ENCODE measurements at places on chromosomes 7 and 10.

GRCh38 chr7:7706101-7706511 lies 12.3 kb downstream of the RPA3 start:
- DNase-seq: no peak

GRCh38 chr7:134997214-134997885 lies 11.0 kb downstream of the AGBL3 start:
- no peak for DNase-seq

- no peak for DNase-seq
Observed at GRCh38 chr10:91036807-91037411, 116.0 kb upstream of the ANKRD1 start.

DNA sequence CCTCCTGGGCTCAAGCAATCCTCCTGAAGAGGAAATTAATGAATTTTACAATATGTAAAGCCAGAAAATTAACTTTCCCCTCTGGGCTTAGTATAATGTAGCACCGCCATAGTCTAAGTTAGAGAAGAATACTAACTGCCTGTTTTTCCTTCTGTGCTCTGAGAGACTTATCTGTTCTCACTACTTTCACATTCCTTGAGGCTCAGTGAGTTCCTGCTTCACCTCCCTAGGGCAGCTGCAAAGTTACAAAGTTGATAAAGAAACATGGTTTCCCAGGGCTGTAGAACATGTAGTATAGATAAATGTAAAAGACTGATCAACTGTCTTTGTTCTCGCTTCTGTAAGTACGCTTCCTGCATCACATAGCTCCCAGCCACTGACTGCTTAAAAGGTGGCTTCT lies 16.0 kb upstream of the OLAH start:
- no peak for DNase-seq

DNA sequence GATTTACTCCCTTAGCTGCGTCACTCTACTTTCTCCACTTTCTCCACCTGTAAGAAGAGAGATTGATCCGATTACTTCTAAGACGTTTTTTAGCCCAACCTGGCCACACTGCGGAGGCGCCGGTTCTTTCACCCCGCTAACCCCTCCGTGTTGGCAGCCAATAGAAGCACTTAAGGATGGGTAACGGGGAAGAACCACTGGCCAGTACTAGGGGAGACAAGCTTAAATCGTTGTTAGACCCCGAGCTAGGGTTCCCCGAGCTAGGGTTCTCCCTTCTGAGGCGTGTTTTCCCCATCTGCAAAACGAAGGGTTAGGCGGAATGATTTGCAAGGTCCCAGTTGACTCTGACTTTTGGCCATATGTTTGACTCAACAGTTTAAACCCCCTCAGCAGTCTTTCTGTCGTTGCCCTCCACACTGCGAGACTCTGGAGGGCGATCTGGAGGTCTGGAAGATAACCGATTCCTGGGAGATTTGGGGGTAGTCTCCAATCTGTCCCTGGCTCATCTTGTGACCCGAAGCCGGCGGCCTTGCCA lies 644 bp downstream of the UMAD1 start:
- DNase-seq: no peak

DNA sequence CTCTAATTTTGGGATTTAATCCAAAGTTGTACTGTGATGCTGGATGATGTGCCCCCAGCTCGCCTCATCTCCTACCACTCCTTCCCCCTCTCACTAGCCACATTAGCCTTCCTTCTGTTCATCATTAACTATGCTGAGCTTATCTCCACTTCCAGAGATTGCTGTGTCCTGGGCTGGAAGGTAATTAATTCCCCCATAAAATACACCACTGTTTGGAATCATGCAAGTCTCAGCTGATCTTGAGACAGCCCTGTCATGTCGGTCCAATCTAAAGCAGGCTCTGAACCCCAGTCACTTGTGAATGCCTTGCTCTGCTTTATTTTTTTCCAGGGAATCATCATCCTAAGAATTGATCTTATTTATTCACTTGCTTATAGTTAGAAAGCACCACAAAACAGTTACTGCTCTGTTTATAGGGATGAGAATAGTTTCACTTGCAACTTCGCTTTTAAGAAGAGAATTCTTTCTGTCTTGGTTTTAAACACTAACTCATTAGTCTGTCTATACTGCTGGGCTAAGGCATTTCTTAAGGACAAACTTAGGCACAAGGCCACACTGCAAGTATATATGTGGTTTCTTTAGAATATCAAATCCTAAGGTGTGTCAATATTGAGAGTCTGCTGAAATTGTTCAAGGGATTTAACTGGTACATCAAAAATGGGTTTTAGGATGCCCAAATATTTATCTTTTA lies 341.1 kb upstream of the SEMA3A start:
- no peak for DNase-seq

- DNase-seq: no peak
Observed at GRCh38 chr10:66555061-66555460, 370.8 kb upstream of the LRRTM3 start.

DNA sequence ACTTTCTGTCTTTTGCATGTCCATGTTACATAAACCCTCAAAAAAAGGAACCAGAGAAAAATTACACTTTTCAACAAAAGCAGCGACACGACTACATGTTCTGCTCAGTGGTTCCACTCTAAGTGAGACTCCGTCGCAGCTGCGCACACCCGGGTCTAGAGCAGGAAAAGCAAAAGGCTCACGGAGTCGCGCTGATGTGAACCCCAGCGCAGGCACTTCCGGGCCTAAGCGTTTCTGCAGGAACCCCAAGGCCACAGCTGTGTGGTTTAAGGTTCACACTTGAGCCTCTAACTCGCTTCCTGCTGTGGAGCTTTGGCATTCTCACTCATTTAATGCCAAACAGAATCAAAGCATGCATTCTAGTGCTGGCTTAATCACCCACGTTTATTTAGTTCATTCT lies 240.3 kb downstream of the DNAJB6 start:
- no peak for DNase-seq

GRCh38 chr10:113504423-113504822 lies 48.4 kb upstream of the HABP2 start:
- DNase-seq: no peak

DNA sequence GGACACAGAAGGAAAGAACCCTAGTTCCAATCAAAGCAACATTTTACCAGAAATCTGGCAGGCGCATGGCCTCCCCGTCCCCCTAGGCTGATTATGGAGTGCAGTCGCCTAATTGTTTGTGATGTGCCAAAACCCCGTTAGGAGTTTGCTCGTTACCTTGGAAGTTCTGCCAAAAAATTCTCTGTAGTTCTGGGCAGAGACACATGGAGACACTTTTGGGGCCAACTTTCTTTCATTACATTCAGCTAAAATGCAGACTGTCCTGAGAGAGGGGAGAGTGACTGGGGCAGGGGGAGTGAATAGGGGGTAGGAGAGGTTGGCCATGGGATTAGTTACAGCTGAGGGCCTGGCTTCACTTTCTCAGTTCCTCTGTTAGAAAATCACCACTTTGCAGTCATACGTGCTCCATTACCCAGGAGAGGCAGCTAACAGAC lies 158.0 kb upstream of the NPVF start:
- DNase-seq: no peak

DNA sequence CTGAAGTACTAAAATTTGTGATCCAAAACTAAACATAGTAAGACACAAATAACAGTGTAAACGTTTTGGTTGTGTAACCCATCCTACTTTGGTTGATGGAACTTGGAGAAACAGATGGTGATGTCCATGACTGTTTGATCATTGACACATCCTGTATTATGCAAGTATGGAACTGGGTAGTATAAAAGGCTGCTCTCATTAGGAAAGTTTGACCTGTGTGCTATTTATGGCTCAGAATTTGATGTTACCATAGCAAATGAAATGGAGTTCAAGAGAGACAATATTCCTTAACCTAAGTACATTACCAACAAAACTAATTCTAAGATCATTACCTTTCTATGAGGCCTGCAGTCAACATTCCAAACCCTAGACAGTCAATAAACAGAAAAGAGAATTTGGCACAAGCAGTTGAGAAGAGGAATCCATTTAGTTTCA lies 39.9 kb downstream of the DKK1 start:
- DNase-seq: no peak

DNA sequence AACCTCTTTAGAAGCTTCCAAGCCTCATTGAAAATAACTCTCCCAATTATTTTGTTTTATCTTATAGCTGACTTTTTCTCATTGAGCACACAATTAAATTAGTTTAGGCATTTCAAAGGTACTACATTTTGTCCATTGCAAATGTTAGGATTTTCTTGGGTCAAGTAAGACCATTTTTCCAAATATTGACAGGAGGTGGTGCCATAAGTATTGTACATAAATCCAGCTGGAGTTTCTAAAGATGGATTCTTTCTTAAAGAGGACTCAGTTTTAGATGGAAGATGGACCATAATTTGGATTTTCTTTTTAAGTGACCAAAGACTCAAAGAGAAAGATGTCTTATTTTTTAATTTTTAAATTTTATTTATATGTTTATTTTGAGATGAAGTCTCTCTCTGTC lies 12.3 kb upstream of the OPN4 start:
- DNase-seq: no peak

DNA sequence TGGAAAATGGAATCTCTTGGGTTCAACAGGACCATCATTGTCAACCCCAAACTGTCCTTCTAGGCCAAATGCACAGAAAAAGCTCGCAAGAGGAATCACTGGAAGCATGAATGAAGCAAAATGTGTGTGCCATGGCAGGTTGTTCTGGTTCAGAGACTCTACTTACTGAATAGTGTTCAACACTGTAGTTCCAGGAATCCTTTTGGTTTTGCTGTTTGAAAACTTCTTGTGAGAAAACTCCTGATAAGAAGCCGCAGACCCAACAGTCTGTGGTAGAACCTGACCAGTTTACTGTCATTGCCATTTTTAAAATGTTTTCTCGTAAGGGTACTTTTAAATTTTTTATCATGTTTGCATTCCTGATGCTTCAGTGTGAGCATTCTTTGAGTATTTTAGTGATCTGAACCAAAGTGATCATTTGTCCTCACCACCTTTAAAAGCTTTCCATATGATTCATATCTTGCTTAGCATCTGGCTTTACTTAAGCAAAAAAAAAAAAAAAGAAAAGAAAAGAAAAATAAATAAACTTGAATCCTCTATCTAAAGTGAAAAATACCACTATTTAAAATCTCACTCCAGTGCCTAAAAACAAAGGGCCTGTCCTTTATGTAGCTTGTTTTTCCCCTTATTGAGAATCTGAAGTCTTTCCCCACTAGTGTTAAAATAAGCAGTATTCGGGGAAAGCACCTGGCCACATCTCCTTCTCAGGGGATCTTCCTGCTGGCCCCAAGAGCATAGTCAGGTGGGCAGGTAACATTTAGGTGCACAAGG lies 92.4 kb downstream of the WNT2 start:
- DNase-seq: no peak

- no peak for DNase-seq
Observed at GRCh38 chr7:115146148-115146547, 224.3 kb downstream of the MDFIC start.

- DNase-seq: no peak
Observed at GRCh38 chr7:147432576-147432975, 1158.0 kb upstream of the C7orf33 start.

- no peak for DNase-seq
Observed at GRCh38 chr7:40057292-40057691, 77.1 kb downstream of the MPLKIP start.

- no peak for DNase-seq
Observed at GRCh38 chr7:141674702-141675101, 27.3 kb downstream of the DENND11 start.

GRCh38 chr10:116798859-116799258 lies 50.4 kb upstream of the ENO4 start:
- no peak for DNase-seq

GRCh38 chr10:89475591-89475998 lies 59.8 kb downstream of the SLC16A12 start:
- DNase-seq: no peak

DNA sequence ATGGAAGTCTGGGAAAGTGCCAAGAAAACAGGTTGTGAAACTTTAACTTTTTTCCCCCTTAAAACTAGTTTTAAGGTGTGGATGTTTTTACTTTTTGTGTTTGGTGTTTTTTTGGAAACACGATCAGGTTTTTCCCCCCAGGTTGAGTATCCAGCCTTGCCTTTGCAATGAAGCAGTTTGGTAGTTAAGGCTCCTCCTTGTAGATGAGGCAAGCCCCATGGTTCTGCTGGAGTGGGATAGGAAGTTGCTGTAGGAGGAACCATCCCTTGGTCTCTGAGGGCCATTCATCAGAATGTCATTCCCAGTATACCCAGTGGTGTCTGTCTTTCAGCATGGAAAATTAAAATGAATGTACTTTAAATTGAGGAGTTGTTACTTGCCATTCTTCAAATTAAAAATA lies 2.7 kb downstream of the CUL1 start:
- no peak for DNase-seq

- DNase-seq: no peak
Observed at GRCh38 chr7:119281181-119281846, 991.7 kb upstream of the KCND2 start.

DNA sequence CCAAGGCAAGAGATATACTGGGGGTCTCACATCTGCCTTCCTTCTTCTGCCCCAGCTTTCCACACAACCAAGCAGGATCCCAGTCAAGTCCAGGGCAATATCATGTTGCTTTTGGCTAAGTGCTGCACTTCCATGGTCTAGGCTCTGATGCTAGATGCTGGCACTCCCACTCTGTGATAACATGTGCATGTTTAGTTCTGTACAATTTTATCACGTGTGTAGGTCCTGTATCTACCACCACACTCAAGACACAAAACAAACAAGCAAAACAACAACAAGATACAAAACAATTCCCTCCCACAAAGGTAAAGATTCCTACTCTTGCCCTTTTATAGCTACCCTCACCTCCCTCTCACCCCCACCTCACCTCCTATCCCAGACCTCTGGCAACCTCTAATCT lies 105.6 kb upstream of the HABP2 start:
- DNase-seq: no peak

GRCh38 chr10:11538834-11539190 lies 72.6 kb downstream of the USP6NL start:
- DNase-seq: no peak

DNA sequence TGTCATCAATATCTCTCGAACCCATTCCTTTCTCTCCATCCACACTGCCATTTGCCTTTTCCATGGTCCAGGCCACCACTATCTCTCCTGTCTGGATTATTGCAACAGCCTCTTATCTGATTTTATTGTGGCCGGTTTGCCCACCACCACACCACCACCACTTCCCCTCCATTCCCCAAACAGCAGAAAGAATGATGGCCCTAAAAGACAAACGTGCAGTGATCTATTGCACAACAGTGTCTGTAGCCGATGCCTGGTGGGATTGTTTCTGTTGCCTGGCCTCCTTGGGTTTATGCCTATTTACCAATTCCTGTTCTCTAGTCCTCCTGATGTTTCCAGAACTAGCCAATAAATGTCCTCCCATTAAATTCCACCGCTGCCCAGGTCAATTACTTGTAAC lies 10.2 kb upstream of the ST8SIA6 start:
- no peak for DNase-seq

DNA sequence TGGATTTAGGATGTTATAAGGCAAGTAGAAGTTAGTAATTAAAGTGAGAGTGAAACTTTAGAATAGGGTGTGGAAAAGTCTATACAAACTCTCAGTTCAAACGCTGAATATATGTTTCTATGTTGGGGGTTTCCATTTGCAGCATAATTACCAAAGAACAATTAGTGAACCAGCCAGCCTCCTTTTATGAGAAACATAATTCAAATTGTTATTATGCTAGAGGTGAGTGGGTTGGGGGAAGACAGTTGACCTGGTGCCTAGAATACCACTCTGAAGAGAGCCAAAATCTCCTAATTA lies 435.8 kb downstream of the MDFIC start:
- no peak for DNase-seq
